ENCODE measurements at places on chromosomes 6 and 20. TPM values are rescaled to one million over a fixed set of nuclear protein-coding genes. Genes with fewer than 3 reads are reported as not detected.

GRCh38 chr20:55761100-55761499 lies 244.2 kb downstream of the CBLN4 start:
- no peak for DNase-seq
- no peaks in the 10 kb centered on the region for H3K4me1 ChIP-seq
- H3K4me3 ChIP-seq = no peak overlapping the region
- H3K36me3 ChIP-seq = no peaks in the 10 kb centered on the region
- no peaks in the 10 kb centered on the region for H3K27me3 ChIP-seq

DNA sequence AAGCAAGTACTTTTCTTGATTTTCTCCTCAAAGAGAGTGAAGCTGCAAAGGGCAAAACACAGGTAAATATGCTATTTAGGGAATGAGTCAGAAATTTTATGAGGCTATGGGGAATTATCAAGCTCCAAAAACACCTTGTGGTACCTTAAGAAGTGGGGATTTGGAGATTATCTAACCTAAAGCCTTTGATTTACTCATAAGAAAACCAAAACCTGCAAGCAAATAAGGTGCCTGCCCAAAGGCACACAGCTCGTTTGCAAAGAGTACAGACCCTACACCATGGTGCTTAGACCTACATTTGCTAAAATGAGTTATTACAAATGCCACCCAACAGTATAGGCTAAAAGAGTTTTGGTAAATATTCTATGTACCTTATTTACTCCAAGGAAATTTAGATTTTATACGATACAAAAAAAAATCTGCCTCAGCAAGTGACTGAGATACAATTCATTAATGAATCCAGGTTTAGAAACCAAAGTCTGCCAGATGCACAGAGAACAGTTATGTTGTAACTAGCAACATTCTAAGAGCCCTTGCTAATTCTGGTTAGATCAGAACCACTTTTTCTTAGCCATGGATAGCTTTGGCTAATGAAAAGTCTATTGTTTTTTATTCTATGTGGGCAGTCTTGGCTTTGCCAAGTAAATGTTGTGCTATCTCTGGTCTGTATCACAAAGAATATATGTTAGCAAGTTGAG lies 101.5 kb downstream of the KHDC1L start:
- H3K36me3 ChIP-seq = no peaks in the 10 kb centered on the region
- peaks cover 4% of the 10 kb centered on the region for H3K4me1 ChIP-seq
- H3K27me3 ChIP-seq = no peaks in the 10 kb centered on the region
- H3K27ac ChIP-seq = no peak overlapping the region

GRCh38 chr6:3990692-3991491 lies 88.0 kb downstream of the FAM217A start:
- DNase-seq = peak; percentile 44
- peak overlapping the region; percentile 71 for H3K4me3 ChIP-seq
- no peaks in the 10 kb centered on the region for H3K36me3 ChIP-seq
- H3K4me1 ChIP-seq = peaks cover 14% of the 10 kb centered on the region
- H3K27ac ChIP-seq = peak overlapping the region; percentile 63
- H3K27me3 ChIP-seq = no peaks in the 10 kb centered on the region

- peaks cover 11% of the 10 kb centered on the region for H3K4me1 ChIP-seq
- H3K36me3 ChIP-seq = no peaks in the 10 kb centered on the region
- no peaks in the 10 kb centered on the region for H3K27me3 ChIP-seq
- no peak overlapping the region for H3K4me3 ChIP-seq
- DNase-seq = no peak
- H3K27ac ChIP-seq = peak overlapping the region; percentile 38
These were observed 125.0 kb upstream of the TSHZ2 start for GRCh38 chr20:52847029-52847660.

- H3K27ac ChIP-seq = peak overlapping the region; percentile 8
- H3K27me3 ChIP-seq = no peaks in the 10 kb centered on the region
- H3K4me3 ChIP-seq = no peak overlapping the region
These were observed 741.4 kb downstream of the HACE1 start for GRCh38 chr6:104118274-104118673.

- no peaks in the 10 kb centered on the region for H3K27me3 ChIP-seq
- no peak overlapping the region for H3K27ac ChIP-seq
- DNase-seq = no peak
- H3K4me1 ChIP-seq = no peaks in the 10 kb centered on the region
- H3K36me3 ChIP-seq = no peaks in the 10 kb centered on the region
These were observed 103.1 kb downstream of the EPB41L2 start for GRCh38 chr6:130959951-130960350.

DNA sequence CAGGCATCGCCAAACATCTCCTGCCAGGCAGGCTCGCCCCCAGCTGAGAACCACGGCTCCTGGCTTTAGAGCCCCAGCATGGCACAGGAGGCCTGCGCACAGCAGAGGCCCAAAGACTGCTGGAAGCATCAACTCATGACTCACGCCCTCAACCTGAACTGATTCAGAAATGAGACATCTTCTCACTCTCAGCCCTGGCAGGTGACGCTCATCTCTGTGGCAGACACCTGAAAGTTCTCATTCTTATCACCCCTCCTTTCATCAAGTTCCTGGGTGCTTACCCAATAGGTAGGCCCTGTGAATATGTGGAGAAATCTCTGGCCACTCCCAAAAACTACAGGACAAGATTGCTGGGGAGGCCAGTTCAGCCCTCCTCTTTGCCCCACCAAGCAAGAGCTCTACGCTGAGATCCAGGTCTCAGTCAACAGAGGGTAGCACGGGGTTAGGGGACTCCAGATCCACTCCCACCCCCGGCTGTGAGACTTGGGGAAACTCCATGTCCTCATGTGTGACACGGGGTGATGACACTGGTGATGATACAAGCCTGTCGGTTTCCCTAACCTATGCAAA lies 11.3 kb downstream of the NFATC2 start:
- H3K4me1 ChIP-seq = peaks cover 23% of the 10 kb centered on the region
- H3K27ac ChIP-seq = peak overlapping the region; percentile 69
- H3K36me3 ChIP-seq = no peaks in the 10 kb centered on the region
- peak; percentile 87 for DNase-seq
- no peaks in the 10 kb centered on the region for H3K27me3 ChIP-seq

GRCh38 chr20:64024141-64024990 lies 11.6 kb upstream of the C20orf204 start:
- no peaks in the 10 kb centered on the region for H3K27me3 ChIP-seq
- peaks cover 37% of the 10 kb centered on the region for H3K36me3 ChIP-seq
- H3K27ac ChIP-seq = no peak overlapping the region
- no peaks in the 10 kb centered on the region for H3K4me1 ChIP-seq
- no peak overlapping the region for H3K4me3 ChIP-seq
- DNase-seq = no peak

The RPRD1B gene
- 19.9 TPM for polyA plus RNA-seq

The MOG gene
- polyA plus RNA-seq = not detected

The PNPLA1 gene
- polyA plus RNA-seq = 0.32 TPM
